NCI-H446 treated with DMSO at 0.1 percent for 48 hours (cell line): ENCODE measurements at places on chromosomes 16 and 17.

DNA sequence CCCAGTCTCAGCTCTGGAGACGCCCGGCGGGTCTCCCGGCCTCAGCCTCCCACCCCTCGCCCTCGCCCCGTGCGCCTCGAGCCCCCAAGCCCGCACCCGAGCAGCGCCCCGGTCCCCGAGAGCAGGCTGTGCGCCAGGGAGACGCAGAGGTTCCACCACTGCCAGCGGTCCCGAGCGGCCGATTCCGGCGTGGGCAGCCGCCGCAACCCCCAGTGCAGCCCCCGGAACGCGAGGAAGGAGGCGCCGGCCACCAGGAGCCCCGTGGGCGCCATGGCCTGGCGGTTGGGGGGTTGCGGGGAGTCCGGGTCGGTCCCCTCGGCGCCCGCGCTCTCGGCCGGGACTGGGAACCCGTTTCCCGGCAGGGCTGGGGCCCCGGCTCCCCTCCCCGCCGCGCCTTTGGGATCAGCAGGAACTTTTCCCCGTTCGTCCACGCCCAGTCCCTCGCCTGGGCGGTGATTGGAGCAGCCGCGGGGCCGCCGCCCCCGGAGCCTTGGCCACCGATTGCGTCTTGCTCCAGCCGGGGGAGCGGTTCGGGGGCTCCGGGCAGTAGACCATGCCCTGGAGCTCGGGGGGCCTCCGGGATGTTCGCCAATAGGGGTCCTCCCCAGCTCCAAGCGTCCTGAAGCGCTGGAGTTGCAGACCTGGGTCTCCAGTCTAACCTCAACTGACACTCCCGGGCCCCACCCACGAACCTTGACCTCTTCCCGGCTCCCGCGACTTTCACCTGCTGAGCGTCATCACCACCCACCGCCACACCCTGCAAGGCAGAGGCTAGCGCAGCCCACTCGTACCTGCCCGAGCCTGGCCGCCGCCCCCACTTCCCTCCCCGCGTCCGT lies at the start of gene TLCD2:
TSS of gene TLCD2 (minus strand) at position 407 of the 836 bp plus-strand sequence. CDS start at position 272, 135 bp downstream.
- no peak for DNase-seq

- DNase-seq: no peak
These were observed 30.9 kb upstream of the ABCA3 start for GRCh38 chr16:2371421-2371820.

DNA sequence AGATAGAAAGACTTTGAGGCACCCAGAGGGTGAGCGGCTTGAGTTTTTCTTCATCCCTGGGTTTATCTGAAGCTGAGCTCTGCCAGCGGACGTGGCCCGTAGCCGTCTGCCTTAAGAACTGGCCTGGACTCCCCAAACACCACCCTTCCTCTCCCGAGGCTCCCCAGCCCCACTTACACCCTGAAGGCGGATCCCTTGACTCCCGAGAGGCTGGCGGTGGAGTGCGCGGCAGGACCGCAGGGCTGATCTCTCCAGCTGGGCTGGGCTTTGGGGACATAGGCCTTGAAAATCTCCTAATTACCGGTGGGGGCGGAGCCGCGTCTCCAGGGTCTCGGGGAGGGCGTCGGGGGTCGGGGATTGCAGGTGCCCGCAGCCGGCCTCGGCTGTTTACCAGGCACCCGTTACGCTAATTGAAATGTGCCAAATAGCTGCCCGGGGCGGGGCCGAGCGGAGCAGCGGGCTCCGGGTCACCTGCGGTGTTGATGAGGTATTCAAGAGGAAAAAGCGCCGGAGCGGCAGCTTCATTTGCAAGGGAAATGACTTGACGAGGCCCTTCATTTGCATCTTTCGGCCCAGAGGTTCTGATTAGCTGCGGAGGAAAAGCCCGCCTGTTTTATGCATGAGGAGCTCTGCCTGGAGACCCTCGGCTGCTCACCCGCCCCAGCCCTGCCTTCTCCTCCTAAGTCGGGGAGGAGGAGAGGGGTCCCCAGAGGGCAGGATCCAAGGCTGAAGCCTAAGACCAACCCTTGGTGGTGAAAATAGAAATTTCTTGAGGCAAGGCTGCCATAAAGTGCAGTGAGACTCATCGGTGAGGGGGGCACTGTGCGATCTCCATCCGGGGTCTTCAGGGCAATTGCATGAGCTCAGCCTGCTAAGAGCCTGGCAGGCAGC lies 100.7 kb downstream of the MGAT5B start:
- no peak for DNase-seq

- no peak for DNase-seq
These were observed 209.6 kb upstream of the NLRP1 start for GRCh38 chr17:5793899-5794298.

DNA sequence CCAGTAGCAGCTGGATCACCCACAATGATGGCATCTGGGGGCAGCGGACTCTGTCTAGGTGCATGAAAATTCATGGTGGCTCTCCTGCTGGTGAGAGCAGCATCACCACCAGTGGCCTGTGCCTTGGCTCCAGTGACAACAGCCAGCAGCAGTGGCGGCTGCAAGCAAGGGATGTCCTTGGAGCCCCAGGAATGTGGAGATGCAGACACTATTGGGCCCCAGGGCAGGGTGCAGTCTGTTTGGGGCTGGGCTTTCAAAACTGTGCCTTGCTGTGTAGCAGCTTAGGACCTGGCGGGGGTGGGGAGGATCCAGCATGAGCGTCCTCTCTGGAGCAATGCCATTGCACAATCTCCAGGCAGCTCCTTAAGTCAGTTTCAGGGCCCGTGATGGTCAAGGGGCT lies 199.7 kb downstream of the CHD9NB start:
- DNase-seq: no peak

DNA sequence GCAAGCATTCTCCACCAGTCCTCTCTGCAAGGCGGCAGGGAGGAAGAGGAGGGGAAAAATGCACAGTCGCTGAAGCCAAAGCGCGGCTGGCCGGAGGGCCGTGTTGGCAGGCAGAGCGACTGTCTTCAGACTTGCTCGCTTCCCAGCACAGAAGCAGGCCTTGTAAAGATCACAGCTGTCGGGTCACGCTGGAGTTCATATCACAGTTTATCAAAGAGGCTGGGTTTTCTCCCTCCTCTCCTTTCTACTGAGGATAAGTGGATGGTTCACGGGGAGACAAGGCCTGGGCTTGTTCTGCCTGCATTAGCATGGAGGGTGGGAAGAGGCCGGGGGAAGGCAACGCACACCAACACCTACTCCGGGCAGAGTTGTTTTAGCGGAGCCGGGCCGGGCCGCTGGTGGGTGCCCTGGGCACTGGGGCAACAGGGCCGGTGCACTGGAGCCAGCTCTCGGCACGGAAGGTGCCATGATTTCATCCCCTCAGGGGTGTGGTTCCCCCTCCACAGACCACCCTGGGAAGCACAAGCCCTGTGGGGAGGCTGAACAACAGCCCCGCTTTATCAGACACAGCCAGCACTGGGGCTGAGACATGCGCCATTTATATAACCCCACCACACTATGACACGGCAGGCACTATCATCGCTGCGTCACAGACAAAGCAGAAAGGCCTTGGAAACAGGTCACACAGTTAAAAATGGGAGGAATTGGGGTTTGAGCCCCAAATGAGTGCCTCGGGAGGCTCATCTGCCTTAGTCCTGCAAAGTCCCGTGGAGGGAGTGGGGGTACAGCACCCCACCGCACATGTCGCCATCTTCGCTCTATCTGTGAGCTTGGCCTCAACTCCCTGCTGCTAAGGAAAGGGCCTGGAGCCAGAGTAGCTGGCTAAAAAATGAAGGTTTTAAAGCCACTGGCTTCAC lies 40.3 kb upstream of the MTSS2 start:
- no peak for DNase-seq

DNA sequence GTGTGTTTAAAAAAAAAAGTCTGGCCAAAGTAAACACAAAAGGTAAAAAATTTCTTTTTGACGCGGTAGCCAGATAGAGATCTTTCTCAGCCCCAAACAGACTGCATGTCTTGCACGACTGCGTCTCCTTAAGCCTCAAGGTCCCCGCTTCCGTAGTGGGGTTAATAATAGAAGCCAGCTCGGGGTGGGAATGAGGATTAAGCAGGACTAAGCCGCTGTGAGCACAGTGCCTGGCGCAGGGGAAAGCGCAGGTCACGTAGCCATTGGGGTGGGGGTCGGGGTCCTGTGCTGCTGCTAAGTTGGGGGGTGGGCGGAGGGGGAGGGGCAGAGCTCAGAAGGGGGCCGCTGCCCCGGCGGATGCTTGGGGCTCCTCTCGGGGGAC lies 521 bp downstream of the GGA2 start:
- no peak for DNase-seq

- no peak for DNase-seq
These were observed 11.7 kb downstream of the NDUFAB1 start for GRCh38 chr16:23584186-23585076.

DNA sequence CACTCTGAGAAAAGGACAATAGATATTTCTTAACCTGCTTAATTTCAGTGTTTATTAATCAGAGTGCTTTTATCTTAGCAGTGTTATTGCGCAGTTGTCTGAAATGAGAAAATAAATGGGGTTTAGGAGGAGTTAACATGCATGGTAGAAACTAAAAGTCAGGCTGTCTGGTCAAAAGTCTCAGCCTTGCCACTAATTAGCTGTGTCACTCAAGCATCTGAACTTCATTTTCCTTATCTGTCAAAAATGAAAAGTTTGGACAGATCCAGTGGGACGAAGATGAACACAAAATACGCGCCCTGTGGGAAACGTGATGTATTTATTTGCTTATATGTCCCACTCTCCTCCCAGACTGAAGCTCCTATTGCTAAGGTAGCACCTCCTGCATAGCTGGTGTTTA lies 6.3 kb upstream of the MEIOB start:
- no peak for DNase-seq

DNA sequence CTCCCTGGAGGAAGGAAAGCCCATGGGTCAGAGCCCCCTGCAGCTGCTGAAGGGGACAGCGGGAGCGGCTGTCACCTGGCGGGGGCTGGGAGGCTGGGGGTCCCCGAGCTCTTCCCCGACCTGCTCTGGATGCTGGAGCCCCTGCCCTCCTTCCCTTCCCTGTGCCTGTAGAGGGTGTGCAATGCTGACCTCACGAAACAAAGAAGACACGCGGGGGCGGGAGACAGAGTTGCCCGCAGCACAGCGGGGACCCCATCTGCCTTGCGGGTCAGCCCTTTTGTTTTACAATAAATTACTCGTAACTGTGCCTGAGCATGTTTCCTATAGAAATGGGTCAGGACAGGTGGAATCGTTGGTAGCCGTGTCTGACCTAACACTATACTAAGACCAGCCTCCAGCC lies 6.3 kb downstream of the SECTM1 start:
- no peak for DNase-seq
